ENCODE measurements at places on chromosomes 5 and 9.

DNA sequence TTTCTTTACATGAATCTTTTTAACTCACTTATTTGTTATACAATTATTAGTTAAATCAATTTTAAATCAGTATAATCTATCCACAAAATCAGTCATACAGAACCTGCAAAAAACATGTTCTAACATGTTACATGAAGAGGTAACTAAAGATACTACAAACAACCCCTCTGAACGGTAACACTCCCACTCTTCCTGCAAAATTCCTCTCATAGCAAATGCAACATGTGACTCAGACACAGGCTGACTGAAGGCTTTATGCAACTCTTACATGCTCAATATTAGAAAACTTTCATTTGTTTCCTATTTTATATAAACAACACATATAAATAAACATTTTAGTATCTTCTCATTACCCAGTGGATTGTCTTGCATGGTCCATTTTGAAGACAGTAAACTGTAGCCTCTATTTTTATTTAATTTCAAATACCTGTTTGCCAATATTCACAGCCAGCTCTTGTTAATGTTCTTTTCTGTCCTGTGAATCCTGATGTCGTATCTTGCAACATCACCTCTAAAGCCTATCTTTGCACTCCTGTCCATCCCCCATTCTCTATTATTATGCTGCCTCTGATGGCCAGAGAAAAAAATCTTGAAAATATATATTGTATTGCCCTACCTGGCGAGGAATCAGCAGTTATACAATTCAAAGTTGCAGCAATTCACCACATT is 100.5 kb upstream of the CCDC152 start:
- no peak for DNase-seq

DNA sequence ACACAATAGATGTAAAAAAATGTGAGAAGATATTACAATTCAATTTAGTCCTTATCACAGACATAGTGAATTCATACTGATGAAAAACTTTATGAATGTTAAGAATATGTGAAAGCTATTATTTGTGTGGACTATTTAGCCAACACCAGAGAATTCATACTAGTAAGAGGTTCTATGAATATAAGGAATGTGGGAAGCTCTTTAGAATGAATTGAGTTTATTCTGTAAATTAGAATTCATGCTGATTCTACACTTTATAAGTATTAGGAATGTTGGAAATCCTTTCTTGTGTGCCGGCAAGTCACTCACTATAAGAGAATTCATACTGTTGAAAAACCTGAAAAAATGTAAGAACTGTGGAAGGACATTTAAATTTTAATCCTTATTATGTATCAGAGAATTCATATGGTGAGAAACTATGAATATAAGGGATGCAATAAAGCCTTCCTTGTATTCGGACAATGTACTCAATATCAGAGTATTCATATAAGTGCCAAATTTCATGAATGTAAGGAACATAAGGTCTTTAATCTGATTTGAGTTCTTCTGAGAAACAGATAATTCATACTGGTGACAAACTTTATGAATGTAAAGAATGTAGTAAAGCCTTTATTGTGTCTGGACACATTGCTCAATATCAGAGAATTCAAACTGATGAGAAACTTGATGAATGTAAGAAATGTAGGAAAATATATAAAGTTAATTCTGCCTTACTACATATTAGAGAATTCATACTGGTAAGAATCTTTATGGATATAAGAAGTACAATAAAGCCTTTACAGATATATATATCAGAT is 21.6 kb upstream of the PCDHA1 start:
- DNase-seq, result no peak

DNA sequence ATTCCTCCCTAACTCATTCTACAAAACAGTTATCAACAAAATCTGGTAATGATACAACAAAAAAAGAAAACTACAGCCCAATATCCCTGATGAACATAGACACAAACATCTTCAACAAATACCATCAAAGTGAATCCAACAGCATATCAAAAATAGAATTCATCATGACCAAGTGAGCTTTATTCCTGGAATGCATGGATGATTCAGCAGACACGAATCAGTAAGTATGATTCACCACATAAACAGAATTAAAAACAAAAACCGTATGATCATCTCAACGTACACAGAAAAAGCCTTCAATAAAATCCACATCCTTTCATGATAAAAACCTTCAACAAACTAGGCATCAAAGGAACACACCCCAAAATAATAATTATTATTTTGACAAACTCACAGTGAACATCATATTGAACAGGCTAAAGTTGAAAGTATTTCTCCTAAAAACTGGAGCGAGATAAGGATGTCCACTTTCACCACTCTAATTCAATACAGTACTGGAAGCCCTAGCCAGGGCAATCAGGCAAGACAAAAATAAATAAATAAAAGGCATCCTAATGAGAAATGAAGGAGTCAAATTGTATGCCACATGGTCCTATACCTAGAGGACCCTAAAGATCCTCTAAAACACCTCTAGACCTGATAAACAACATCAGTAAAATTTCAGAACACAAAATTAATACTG is 305.1 kb upstream of the RGMB start:
- no peak for DNase-seq

- no peak for DNase-seq
Observed at GRCh38 chr9:106956971-106957370, 94.0 kb downstream of the ZNF462 start.

- no peak for DNase-seq
Observed at GRCh38 chr5:179416114-179416822, 71.0 kb upstream of the ADAMTS2 start.

- DNase-seq, result no peak
Observed at GRCh38 chr5:76082772-76083554, at the start of gene SV2C. Gene SV2C (plus strand): TSS chr5:76083383. CDS start chr5:76131751, 48,368 bp downstream.

DNA sequence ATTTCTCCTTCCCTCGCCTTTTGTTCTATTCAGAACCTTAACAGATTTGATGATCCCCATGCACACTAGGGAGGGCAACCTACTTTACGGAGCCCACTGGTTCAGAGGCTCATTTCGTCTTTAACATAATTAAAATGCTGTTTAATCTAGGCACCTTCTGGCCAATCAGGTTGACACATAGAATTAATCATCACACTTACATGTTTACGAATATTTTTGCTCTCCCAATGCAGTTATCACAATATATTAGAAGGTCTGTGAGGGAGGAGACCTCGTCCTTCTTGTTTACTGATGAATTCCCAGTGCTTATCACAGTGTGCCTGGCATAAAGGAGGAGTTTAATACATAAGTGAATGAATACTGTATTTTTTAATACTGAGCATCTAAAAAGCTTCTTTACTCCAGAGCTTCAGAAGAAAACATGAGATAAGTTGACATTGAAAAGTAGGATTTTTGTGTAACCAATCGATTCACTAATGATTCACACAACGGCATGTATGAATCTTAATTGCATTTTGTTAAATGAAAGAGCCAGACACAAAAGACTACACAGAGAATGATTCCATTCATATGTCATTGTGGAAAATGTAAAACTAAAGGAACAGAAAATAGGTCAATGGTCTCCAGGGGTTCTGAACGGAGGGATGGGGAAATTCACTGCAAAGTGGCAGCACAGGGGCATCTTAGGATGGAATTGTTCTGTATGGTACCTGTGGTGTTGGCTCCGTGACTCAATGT is 78.6 kb upstream of the VCAN start:
- no peak for DNase-seq

DNA sequence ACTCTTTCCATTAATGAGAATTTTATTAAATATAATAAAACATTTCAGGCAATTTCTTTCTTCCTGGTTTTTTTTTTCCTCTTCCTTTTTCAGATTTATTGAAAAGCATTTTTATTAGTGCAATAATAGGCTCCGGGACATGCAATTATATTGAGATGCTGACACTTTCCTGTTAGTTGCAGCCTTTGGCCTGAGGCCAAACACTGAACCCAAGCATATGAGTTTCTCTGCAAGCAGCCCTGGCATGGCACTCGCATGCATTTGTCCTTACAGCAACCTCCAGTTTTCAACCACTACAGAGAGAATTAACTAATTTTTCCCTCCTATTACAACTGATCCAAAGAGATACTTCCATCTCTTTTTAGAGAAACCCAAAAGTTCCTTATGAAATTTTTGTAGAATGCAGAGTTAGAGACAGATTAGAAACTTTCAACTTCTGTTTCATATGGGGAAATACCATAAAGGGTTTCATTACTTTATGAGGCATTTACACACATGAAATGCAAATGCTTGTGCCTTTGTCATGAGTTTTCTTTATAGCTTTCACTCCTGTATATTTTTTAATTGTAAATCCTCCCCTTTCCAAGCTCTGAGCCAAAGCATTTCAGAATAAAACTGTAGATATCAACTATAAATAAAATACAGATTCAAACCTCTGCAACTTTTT is 183.0 kb downstream of the CETN3 start:
- DNase-seq, result no peak

GRCh38 chr9:128100581-128100980 is 26.9 kb downstream of the PTGES2 start:
- DNase-seq, result no peak

GRCh38 chr9:96214635-96215034 is 87.3 kb downstream of the HSD17B3 start:
- no peak for DNase-seq

All from stimulated activated CD8-positive, alpha-beta memory T cell treated with anti-CD3 and anti-CD28 coated beads, Interleukin-7, amount 100 ng/mL, for 1 hour (primary cell).